ENCODE measurements at places on chromosomes 13 and 19.

DNA sequence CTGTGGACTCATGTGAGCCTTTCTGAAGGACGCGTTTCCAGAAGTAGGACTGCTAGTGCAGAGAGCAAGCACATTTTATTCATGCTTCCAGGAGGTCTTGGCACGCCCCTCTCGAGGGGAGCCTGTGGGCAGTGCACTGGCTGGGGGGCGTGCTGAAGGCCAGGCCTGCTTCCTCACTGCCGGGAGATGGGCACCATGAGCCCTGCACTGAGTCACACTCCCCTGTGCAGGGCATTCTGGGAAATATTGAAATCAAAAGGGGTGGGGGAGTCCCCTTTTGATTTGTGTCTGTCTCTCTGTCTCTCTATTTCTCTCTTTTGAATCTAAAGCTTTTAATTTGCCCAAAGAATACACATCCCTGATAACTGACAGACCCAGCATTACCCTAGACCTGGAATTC, 34.0 kb downstream of the DPF1 start:
- DNase-seq, result no peak

GRCh38 chr13:47502166-47502565, 498.9 kb downstream of the SUCLA2 start:
- no peak for DNase-seq

- DNase-seq, result peak; percentile 67
Observed at GRCh38 chr19:39297931-39298634, 1.9 kb downstream of the IFNL1 start.

DNA sequence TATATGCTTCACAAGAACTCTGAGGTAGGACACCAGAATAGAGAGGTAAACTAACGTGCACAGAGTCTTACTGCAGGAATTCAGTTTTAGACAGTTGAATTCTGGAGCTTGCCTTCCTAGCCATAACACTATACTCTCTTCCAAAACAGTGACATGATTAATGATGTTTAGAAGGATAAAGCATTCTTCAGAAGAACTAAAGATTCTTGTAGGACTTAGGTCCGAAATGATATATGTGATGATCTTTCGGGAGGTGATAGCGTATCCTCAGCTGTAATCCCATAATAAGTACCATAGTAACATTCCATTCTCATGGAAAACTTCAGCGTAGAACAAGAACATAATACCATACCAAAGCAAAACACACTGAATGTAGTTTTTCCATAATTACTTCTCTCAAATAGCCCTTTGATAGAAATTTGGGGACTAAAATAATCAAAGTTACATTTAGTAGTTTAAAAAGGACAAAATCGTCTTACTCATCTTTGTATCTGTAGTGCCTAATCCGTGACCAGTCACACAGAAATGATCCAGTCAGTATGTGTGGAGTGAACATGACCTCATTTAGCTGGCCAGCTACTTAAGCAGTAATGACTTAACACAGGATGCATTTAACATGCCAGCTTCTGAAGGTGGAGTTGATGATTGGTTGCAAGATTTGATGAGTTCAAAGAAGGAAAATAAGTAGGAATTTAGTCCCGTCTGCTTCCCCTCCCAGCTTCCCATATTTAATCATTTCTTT, 38.4 kb downstream of the PIBF1 start:
- no peak for DNase-seq

GRCh38 chr19:39410017-39410830, 2.2 kb upstream of the PLEKHG2 start:
- peak; percentile 64 for DNase-seq

- peak; percentile 75 for DNase-seq
Observed at GRCh38 chr19:22422211-22422610, at the start of gene ZNF98. Gene ZNF98 (minus strand): TSS chr19:22422346. CDS start chr19:22422224, 122 bp downstream.

DNA sequence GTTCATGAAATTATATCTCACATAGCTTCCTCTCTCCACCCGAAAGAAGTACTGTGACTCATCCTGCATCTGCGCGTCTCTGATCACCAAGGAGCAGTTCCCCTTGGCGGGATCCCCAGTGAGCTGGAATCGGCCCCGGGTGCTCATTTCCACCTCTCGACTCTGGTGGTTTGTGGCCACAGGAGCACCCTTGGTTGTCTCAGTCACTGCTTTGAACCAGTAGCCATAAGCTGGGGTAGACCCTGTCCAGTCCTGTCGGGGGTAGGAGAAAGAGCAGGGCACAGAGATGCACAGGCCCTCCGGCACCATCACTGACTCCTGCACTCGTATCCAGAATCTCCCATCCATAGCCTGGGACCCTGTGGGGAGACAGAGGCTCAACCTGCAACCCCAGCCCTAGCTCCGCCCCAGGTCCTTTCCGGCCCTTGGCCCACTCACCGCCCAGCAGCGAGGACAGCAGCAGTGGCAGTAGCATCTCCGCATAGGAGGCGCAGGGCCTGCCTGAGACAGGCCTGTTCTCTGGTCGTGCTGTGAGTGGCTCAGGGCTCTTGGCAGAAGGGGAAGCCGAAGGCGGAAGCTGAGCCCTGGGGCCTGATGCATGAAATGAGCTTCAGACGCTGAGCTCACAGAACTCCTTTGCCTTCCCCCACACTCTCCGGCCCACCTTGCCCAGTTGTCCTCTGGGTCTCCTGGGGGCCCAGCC, at the start of gene SIGLEC10:
Gene SIGLEC10 (minus strand): TSS at position 536 of the 703 bp plus-strand sequence. CDS start 61 bp downstream, at position 475.
- DNase-seq, result peak; percentile 87

Measured in hematopoietic multipotent progenitor cell (in vitro differentiated cells).